ENCODE measurements at places on chromosomes 2 and 18. TPM values are rescaled to one million over a fixed set of nuclear protein-coding genes. Genes with fewer than 3 reads are reported as not detected.
A peak's percentile ranks its signal among the peaks of the same experiment; 100 is the strongest.

PLB1 gene
- 1.5 TPM for total RNA-seq

E2F6 gene
- 21.9 TPM for total RNA-seq

GPR35 gene
- 1.0 TPM for total RNA-seq

TMEM37 gene
- not detected for total RNA-seq

GPAT2 gene
- not detected for total RNA-seq

GRP gene
- total RNA-seq: not detected

TUBA3D gene
- 2.0 TPM for total RNA-seq

DNA sequence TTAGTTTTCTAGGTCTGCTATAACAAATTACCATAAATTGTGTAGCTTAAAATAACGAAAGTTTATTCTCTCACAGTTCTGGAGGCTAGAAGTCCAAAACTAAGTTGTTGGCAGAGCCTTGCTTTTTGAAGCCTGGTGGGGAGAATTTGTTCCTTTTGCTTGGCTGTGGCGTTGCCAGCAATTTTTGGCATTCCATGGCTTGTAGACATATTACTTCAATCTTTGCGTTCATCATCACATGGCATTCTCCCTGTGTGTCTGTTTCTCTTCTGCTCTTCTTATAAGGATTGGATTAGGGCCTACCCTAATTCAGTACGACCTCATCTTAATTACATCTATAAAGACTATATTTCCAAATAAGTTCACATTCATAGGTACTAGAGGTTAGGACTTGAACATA, 217.7 kb downstream of the MBD5 start:
- no peak for DNase-seq

- no peak for DNase-seq
Measured at GRCh38 chr2:178949584-178949983, 100.4 kb downstream of the CCDC141 start.

DNA sequence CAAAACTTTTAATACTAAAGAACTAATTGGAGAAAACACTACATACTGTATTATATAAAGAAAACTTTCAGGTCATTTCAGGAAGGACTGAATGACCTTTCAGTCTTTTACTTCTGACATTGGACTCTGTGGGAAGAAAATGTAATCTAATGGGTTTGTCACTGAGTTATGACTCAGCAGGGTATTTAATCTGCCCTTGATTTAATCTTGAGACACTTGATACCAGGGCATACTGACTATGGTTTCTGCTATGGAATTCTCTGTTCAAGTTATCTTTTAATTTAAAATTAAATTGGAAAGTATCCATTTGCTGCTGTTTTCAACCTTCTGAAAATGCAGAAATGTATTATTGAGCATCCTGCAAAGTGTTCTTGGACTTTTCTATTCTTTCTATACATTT, 354.2 kb upstream of the GALNT5 start:
- DNase-seq: peak; percentile 67

GRCh38 chr2:134692499-134692898, 26.3 kb downstream of the TMEM163 start:
- DNase-seq: no peak

DNA sequence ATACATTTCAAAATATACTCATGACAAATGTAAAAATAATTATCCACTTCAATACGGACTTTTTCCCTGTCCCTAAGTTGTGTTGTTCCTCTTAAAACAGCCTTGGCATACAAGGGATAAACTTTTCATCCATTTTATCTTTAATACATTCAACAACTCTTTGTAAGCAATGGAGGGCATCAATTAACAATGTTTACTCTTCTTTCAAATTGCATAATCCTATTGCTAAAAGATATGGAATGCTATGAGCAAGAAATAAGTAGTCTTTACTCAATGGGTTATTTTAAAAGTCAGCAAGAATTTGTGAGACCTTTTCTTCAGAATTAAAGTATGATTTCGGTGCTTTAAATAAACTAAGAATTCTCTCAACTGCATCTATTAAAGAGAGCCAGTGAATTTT, 41.9 kb downstream of the SCN9A start:
- DNase-seq: no peak

GRCh38 chr2:176494949-176495353, 225.7 kb downstream of the MTX2 start:
- peak; percentile 50 for DNase-seq

DNA sequence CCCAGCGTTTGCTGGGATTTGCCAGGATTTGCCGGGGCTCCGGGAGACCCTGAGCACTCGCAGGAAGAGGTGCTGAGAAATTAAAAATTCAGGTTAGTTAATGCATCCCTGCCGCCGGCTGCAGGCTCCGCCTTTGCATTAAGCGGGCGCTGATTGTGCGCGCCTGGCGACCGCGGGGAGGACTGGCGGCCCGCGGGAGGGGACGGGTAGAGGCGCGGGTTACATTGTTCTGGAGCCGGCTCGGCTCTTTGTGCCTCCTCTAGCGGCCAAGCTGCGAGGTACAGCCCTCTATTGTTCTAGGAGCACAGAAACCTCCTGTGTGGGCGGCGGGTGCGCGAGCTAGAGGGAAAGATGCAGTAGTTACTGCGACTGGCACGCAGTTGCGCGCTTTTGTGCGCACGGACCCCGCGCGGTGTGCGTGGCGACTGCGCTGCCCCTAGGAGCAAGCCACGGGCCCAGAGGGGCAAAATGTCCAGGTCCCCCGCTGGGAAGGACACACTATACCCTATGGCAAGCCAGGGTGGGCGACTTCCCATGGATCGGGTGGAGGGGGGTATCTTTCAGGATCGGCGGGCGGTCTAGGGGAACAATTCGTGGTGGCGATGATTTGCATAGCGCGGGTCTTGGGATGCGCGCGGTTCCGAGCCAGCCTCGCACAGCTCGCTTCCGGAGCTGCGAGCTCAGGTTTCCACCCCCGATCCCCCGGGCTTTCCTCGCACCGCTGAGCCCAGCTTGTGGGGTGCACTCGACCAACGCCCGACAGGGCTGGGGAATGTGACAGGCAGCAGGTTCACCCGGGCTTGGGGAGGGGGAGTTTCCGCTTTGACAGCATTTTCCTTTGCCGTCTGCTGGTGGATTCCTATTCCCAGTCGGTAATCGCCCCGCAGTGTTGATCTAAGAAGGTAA, 2.8 kb downstream of the ONECUT2 start:
- DNase-seq: peak; percentile 49

- no peak for DNase-seq
Measured at GRCh38 chr2:110858135-110858725, 125.9 kb downstream of the ACOXL start.

- DNase-seq: peak; percentile 26
Measured at GRCh38 chr2:7097353-7097895, 180.2 kb downstream of the RNF144A start.

GRCh38 chr18:22210311-22210754, 40.9 kb downstream of the GATA6 start:
- no peak for DNase-seq

DNA sequence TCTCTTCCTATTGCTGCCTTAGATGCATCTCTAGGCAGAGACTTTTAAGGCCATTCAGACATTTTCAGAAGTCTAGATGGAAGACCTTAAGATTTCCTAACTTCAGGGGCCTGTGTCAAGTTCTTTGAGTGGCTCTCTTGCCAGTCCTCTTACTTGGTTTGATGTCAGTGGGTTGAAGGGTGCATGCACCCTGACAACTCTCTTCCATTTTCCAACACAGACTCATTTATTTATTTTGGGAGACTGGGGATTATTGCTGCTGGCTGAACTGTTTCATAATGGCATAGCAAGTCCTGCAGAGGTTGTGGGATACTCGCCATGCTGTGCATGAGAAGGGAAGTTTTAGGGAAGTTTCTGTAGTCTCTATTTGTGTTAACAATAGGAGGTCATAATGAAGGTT, 39.0 kb upstream of the ACADL start:
- no peak for DNase-seq

- DNase-seq: no peak
Measured at GRCh38 chr2:197293252-197294007, 17.1 kb downstream of the ANKRD44 start.

Measured in LHCN-M2 (cell line).